ENCODE measurements at places on chromosomes 13 and 19.
A peak's percentile ranks its signal among the peaks of the same experiment; 100 is the strongest.

- DNase-seq, result no peak
These were observed 39.0 kb downstream of the PAN3 start for GRCh38 chr13:28177327-28177726.

GRCh38 chr19:5705552-5705951, 14.4 kb downstream of the LONP1 start:
- no peak for DNase-seq

DNA sequence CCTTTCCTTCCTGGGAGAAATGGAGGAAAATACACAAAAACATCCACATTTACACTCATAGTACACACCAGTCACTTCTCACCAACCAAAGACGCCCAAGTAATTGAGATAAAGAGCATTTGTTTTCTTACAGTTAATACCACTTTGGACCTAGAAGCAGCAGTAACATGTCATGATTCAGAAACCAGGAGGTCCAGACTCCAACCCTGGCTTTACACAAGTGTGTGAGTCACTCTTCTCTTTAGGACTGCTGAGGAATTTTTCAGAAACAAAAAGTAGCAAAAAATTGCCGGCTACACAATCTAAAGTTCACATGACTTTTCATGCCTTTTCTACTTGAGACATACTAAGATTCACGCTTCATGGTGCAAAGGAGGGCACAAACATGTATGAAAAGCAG, 42.1 kb downstream of the TUBGCP3 start:
- DNase-seq, result no peak

DNA sequence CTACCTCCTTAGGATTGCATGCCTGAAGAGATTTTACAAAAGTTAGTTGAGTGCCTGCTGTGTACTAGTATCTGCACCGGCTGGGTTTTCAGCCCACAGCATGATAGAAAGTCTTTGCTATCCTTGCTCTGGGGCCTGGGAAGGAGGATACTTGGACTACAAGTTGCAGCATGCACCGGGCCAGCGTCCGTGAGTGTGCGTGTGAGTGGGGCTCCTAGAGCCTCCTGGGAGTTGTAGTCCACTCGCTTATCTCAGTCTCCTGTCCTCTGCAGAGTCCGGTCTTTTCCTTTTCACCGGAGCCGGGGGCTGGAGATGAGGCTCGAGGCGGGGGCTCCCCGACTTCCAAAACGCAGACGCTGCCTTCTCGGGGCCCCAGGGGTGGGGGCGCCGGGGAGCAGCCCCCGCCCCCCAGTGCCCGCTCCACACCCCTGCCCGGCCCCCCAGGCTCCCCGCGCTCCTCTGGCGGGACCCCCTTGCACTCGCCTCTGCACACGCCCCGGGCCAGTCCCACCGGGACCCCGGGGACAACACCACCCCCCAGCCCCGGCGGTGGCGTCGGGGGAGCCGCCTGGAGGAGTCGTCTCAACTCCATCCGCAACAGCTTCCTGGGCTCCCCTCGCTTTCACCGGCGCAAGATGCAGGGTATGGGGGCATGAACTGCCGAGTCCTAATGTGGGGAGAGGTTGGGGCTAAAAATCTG, 20.6 kb downstream of the BRSK1 start:
- no peak for DNase-seq

GRCh38 chr13:75675421-75675820, 39.3 kb downstream of the LMO7 start:
- DNase-seq, result no peak

DNA sequence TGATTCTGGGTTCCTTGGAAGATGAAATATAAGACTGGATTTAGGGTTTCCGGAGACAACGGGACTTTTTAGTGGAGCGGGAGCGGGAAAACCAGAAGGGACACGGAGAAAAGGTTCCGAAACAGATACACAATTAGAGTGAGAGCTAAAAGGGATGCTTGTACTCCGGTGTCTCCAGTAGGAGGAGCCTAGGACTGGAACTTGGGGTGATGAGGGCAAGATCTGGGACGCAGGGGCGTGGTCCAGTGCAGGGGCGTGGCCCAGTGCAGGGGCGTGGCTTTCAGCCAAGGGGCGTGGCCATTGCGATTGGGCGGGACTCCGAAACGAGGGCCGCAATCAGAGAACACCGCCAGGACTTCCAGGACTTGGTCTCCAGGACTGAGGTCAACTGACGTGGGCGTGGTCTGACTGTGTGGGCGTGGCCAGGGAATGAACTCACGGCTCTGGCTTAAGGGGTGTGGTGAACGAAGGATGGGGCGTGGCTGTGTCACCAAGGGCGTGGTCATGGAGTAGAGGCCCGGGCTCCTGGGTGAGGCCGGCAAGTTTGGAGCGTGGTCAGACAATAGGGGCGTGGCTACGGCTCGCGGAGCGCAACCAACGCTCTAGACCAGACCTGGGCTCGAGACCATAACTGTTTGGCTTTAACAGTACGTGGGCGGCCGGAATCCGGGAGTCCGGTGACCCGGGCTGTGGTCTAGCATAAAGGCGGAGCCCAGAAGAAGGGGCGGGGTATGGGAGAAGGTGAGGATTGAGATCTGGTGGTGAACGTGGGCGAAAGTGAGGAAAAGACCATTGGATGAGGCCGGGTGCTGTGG, at the start of gene DKKL1:
Gene DKKL1, plus strand, starts transcription at position 610 of the 815 bp plus-strand sequence. Its CDS starts 122 bp downstream, at position 732.
- DNase-seq, result peak; percentile 100

- no peak for DNase-seq
These were observed 198.3 kb downstream of the KCNRG start for GRCh38 chr13:50213526-50213925.

DNA sequence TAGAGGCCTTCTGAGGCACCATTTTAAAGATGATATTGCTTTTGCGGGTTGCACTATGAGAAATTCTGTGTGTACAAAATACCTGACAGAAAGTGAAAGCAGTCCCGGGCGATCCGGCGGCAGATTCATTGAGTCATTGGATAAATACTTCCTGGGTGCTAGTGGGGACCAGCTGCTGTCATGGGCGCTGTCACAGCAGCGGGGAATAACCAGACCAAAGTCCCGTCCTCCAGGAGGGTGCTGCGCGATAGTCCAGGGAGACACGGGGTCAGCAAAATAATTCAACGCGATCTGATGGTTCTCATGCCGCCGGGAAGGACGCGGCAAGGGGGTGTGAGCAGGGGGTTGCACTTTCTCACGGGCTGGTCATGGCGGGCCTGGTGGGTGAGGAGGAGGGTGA, 13.5 kb downstream of the ZFR2 start:
- DNase-seq, result no peak
